ENCODE measurements at places on chromosomes 2 and 18.

DNA sequence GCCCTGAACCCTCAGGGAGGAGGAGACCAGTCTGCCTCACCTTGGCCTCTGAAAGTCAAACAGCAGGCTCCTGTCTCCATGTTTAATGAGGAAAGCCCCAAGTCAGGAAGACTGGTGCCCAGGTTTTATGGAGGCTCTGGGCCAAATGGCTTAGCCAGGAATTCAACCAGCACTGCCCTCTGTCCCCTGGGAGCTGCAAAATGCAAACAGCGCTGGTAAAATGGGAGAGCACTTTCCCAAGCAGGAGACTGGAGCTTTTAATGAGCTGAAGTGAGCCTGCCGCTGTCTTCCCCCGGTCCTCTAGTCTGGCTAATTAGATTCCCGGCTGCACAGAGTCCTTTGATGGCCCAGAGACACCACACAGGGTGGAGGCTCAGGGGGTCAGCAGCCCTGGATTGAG, 276.0 kb upstream of the TRIB2 start:
- DNase-seq = no peak

GRCh38 chr2:109174626-109175349, 45.8 kb downstream of the SH3RF3 start:
- DNase-seq = no peak

DNA sequence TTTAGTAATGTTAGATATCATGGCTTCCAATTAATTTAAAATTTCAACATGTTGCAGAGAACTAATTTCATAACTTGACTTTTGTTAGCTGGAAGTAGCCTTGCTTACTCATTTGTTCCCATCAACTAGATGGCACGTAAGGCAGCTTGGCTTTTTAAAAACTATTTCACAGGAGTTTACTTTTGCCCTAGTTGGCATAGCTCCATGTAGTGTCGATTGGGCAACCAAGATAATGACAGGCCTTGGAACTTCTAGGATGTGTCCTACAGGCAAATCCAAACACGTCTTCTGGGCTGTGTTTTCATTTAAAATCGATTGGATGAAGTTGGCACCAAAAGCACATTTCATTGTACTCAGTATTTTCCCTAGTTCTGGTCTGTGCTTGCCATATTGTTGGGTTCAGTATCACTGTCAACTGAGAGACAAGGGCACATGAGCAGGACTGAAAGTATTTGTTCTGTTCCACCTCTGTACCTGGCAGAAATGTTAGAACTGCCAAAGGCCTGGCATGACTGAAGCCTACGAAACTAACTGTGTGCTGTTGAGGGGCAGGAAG, 29.4 kb downstream of the HADHB start:
- DNase-seq = peak; percentile 45

DNA sequence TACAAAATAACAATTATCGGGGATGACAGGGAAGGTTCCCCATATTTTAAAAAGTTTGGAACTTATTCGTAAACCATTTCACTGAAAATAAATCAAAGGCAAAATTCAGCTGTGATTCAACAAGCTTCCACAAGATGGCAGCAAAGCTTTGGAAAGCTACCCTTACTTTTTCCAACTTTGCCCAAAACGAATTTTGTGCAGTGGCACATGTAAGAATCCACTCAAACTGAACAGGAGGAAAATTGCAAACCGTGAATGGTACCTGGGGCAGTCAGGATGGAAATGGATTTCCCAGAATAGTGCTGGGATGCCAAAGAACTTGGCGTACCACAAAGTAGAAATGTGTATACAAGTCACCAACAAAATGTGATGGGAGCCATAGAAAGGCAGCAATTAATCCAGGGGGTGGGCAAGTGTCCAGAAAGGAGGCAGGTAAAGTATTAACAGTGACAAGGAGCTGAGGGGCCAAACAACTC, 10.7 kb downstream of the RPL31 start:
- DNase-seq = peak; percentile 67

DNA sequence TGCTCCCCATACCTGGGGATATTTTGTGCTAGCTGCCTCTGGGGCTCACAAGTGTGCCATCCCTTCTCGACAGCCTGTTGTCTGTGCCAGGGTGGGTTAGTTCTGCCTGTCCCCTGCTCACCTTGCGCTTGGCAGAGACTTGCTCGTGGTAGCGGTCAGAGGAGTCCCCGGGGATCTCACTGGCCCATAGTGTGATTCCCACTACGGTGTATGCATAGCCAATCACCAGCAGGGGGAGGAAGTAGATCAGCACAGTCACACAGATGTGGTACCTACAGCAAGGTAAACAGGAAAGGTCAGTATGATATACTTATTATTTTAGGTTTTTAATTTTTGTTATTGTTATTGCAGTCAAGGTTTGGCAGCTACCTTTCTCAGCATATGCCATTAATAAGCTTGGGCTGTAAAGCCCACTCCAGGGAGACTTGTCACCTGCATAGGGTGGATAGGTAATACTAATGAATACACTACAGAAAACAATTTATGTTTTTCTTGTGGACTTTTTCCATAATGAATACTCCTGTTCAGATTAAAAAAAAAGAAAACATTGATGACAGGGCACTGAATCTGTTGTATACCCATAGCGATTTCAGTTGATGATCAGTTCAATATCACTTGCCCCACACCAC, 95.2 kb downstream of the POLE4 start:
- no peak for DNase-seq

- DNase-seq = peak; percentile 89
Observed at GRCh38 chr2:41869542-41870264, 178.1 kb upstream of the PKDCC start.

DNA sequence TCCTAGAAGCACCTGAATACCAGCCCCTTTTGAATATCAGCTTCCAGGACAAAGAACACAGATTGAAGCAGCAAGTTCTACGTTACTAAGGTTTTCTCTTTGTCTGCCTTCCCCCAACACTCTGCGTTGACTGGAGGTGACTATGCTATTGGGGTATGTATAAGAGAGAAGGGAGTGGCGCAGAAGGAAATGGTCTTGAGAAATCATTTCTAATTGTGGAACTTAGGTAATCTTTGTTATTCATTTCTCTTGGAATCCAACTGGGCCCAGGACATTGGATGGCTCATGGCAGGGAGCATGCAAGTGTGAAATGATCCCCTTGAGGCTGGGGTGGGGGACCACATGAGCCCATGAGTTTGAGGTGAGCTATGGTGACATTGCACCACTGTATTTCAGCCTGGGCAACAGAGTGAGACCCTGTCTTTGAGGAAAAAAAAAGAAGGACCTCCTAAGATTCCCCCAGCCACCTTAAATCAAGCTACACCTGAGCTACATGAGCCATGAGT, 29.7 kb downstream of the XDH start:
- DNase-seq = no peak

DNA sequence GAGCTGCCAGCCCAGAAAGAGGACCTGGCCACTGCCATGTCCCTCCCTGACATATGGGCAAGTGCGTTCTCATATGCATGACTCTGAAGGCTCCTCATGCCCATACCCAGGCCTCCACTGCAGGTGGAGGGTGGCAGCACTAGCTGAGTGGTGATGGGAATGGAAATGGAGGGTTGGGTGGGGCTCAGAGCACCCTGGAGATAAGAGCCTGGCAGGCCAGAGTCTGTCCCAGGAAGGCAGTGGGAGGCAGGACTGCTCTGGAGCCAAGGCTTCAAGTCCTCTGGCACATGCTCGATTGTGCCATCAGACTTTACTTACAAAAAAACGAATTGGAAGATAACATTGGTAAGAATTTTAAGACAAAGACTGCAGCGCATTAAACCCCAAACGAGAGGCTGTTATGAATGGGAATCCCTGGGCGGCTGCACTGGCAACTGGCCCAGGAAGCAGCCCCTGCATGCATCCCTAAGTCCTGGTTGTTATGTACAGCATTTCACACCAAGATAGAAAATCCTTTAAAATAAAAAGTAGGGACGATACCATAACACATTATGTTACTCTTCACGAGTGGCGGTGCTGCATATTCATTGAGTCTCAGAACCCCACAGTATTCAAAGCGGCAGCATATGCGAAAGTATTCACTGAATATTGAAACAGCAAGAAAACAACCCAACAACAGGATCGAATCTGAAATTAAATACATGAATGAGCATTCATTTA, 81.7 kb upstream of the FAM98A start:
- DNase-seq = no peak

DNA sequence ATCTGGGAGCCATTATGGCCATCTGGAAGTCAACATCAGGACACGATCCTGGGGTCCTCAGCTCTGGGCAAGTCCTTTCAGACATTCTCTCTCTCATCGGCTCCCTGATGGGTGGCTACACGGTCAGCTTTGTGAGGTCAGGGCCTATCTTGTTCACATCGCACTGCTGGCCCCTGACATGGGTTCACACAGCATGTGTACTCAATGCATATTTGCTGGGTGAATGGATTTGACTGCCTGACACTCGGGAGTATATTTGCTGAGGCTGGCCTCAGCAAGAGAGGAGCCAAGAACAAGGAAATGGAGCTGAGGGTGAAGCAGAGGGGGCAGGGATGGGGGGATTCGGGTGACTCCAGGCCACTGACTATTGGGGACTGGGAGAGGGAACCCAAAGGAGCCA, 50.5 kb downstream of the SLC4A5 start:
- no peak for DNase-seq

- no peak for DNase-seq
Observed at GRCh38 chr18:568731-569130, 11.4 kb upstream of the CETN1 start.

- DNase-seq = no peak
Observed at GRCh38 chr18:35624146-35624545, 42.6 kb downstream of the GALNT1 start.

DNA sequence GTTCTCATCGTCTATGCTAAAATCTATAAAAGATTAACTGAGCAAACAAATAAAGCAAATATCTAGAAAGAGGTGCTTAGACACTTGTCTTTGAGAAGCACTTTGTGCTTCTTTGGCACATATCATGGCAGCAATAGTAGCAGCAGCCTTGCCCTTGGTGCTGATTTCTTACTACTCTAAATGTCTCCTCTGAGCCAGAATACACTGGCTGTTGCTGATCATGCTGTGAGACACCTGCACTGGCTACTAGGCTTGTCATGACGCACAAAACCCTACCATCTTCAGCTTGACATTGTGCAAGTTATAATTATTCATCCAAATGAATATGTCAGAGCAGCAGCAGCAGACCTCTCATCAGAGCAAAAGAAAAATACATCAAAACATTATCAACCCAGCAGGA, 46.7 kb downstream of the FANCL start:
- no peak for DNase-seq

DNA sequence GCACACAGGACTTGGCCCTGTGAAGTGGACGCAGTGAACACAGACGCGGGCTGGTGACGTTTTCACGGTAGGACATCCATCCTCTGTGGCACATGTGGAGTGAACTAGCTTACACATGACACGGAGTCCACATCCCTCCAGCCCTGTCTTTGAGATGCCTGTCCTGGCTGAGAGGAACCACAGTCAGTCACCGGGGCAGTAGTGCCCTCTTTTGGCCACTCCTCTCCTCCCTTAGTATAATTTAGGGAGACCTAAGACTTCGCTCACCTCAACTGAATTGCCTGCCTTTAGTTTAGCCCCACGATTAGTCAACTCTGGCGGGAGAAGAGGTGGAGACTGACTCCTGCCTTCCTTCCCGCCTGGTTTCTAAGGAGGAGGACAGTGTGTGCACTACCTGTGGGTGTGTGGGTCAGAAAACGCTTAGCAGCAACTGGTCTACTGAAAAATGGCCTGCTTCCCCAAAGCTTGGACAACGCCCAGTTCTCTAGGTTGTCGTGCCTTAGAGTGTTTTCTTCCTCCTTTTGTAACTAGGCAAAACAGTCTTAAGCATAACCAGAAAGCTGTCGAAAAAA, 70.6 kb downstream of the MBP start:
- no peak for DNase-seq

DNA sequence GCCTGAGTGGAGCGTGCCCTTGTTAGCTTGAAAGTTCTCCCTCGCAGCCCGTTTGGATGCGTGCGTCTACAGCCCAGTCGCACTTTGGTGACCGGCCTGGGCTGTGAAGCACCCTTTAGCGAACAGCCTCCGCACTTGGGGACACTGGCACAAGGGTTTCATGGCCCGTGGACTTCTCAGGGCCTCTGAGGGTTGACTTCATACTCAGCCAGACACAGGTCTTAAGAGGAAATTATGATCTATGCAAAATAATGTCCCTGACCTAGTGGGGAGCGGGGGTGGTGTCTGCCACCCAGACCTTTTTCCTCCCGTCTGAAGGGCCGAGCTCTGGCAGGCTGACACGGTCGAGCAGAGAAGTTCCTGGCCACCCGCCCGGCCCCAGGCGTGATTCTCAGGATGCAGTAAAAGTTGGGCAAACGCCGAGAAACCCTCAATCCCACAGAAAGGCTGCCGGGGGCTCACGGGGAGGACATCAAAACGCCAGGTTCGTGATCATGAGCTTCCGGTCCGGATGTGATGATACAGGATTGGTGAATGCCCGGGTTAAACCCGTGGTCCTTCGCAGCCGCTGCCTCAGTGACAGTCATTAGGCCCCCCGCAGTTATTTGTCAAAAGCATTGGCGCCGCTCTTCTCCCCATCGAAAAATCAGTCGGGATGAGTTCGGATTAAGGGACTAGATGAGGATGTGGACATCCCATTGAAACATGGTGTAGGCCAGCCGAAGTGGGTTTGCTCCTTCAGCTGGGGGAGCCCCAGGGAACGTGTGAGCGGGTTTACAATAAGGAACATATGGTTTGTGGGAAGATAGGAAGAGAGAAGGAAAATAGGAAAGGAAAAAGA, 3.6 kb upstream of the PAX3 start:
- DNase-seq = no peak

DNA sequence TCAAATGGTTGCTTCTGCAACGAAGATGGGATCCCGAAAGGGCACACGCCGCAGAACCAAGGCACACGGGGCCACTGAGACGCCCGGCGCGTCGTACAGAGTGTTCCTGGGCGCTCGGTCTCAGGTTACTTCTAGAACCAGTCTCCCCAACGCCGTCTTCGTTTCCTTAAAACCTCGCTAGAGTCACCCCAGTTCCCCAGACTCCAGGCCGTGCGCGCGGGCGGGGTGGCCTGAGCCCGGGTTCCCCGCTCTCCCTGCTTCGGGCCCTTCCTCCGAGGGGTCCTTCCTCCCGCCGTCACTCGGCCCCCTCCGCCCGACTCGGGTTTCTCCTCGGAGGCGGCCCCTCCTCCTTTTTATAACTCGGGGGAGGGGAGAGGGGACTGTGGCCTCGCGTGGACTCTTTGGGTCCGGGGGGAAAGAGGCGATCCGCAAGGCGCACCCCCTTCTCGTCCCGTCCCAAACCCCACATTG, 774 bp upstream of the FZD7 start:
- peak; percentile 95 for DNase-seq

GRCh38 chr2:233367586-233367985, 13.3 kb downstream of the DGKD start:
- DNase-seq = no peak

- no peak for DNase-seq
Observed at GRCh38 chr2:15408759-15409158, 152.4 kb downstream of the NBAS start.

All from muscle of back (tissue), 13 donors.